GM23338 (cell line): ENCODE measurements at places on chromosomes 16 and 17. TPM values are rescaled to one million over a fixed set of nuclear protein-coding genes. Genes with fewer than 3 reads are reported as not detected.

KRTAP4-4 gene
- total RNA-seq, result not detected in 2 replicates

HCRT gene
- total RNA-seq, result not detected in 2 replicates

RNF222 gene
- total RNA-seq, result 0.07 and 0.31 TPM in 2 replicates

PITPNM3 gene
- 1.5 and 2.2 TPM in 2 replicates for total RNA-seq

LDAF1 gene
- total RNA-seq, result 33.8 TPM in 2 replicates

FAM20A gene
- 1.4 and 1.6 TPM in 2 replicates for total RNA-seq

ADGRG3 gene
- not detected in 2 replicates for total RNA-seq

SLC6A2 gene
- total RNA-seq, result 0.27 and 0.35 TPM in 2 replicates

FAM171A2 gene
- 26.6 and 35.4 TPM in 2 replicates for total RNA-seq

CCL5 gene
- not detected in 2 replicates for total RNA-seq

RNF227 gene
- 0.66 and 1.4 TPM in 2 replicates for total RNA-seq

VAT1L gene
- total RNA-seq, result 22.0 and 24.4 TPM in 2 replicates

ACSF2 gene
- total RNA-seq, result 12.4 and 12.8 TPM in 2 replicates

TEKT1 gene
- total RNA-seq, result not detected in 2 replicates

SP6 gene
- total RNA-seq, result 0.82 and 1.0 TPM in 2 replicates

NPW gene
- 1.9 and 4.5 TPM in 2 replicates for total RNA-seq

ATP2C2 gene
- 2.1 and 2.3 TPM in 2 replicates for total RNA-seq

EXOC3L1 gene
- total RNA-seq, result 1.6 and 2.3 TPM in 2 replicates

NLE1 gene
- total RNA-seq, result 54.8 and 66.4 TPM in 2 replicates

LDHD gene
- 7.7 and 10.6 TPM in 2 replicates for total RNA-seq

TP53TG3F gene
- not detected in 2 replicates for total RNA-seq

CEP112 gene
- 3.7 and 4.0 TPM in 2 replicates for total RNA-seq

ATP2A1 gene
- total RNA-seq, result 0.08 and 0.73 TPM in 2 replicates

PRSS21 gene
- 1.1 and 2.4 TPM in 2 replicates for total RNA-seq

TSPAN10 gene
- total RNA-seq, result 0.31 and 0.66 TPM in 2 replicates

TM4SF5 gene
- total RNA-seq, result not detected in 2 replicates

BANP gene
- total RNA-seq, result 30.0 and 48.0 TPM in 2 replicates

CACNB1 gene
- total RNA-seq, result 12.5 and 13.1 TPM in 2 replicates

NOD2 gene
- total RNA-seq, result 0.66 and 3.3 TPM in 2 replicates

SMTNL2 gene
- 1.7 and 4.3 TPM in 2 replicates for total RNA-seq

PIMREG gene
- 137 and 144 TPM in 2 replicates for total RNA-seq

CES4A gene
- total RNA-seq, result 0.10 and 0.39 TPM in 2 replicates

CARD14 gene
- 0.52 TPM in 1 of 2 replicates, not detected in the other for total RNA-seq

ESRP2 gene
- 42.7 and 44.0 TPM in 2 replicates for total RNA-seq

KRTAP16-1 gene
- total RNA-seq, result not detected in 2 replicates

SLX4 gene
- 12.6 and 15.2 TPM in 2 replicates for total RNA-seq

HOXB13 gene
- not detected in 2 replicates for total RNA-seq

LITAFD gene
- not detected in 2 replicates for total RNA-seq

CACNG4 gene
- total RNA-seq, result 4.0 and 4.1 TPM in 2 replicates

AATF gene
- total RNA-seq, result 40.2 and 53.7 TPM in 2 replicates

GNAO1 gene
- total RNA-seq, result 20.0 and 24.8 TPM in 2 replicates
